Pons (tissue), 1 donor: ENCODE measurements at places on chromosomes 12 and 14.

- no peak for DNase-seq
Measured at GRCh38 chr12:23446746-23447145, 502.7 kb downstream of the SOX5 start.

GRCh38 chr14:31884776-31885379, 192.2 kb upstream of the ARHGAP5 start:
- no peak for DNase-seq

GRCh38 chr12:108838194-108839017, 19.0 kb downstream of the SSH1 start:
- DNase-seq = no peak

- DNase-seq = peak; percentile 90
Measured at GRCh38 chr12:9118158-9118557, 2.4 kb upstream of the A2M start.

DNA sequence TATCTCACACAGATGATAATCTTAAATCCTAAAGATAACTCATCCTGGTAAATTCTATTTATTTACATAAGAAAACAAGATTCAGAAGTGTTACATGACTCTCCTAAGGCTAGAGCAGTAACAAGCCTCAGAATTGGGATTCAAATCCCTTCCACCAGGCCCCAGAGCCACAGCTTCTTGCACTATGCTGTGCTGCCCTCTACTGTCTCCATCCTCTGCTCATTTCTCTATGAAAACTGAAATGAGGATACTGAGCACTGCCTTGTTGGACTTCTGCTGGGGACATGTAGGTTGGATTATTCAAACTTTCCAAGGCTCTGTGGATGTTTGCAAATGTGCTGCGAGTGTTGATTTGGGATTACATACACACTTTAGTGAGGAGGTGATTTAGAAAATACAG, 23.5 kb upstream of the C12orf50 start:
- peak; percentile 48 for DNase-seq

DNA sequence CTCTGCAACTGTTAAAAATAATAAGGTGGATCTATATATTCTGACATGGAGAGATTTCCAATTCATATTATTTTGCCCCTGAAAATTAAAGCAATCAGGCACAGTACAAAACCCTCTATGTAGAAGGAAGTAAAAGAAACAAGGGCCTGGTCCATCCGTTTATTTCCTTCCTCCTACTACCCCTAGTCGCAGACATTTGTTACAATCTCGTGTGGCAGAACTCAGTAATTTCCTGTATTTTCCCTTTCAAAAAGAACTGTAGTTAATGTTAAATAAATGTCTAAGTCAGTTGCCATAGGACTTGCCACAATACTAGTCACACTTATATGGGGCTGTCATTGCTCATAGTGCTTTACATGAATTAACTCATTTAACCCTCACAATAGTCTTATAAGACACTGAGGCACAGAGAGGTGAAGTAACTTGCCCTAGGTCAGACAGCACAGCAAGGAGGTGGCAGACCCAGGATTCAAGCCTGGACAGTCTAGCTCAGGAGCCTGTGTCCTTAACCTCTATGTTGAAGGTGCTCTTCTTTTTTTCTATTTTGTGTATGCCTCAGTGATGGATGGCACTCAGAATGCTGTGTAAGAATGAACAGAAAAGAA, 24.2 kb downstream of the NINJ2 start:
- DNase-seq = no peak

GRCh38 chr14:58401587-58401986, 5.9 kb downstream of the TOMM20L start:
- no peak for DNase-seq

DNA sequence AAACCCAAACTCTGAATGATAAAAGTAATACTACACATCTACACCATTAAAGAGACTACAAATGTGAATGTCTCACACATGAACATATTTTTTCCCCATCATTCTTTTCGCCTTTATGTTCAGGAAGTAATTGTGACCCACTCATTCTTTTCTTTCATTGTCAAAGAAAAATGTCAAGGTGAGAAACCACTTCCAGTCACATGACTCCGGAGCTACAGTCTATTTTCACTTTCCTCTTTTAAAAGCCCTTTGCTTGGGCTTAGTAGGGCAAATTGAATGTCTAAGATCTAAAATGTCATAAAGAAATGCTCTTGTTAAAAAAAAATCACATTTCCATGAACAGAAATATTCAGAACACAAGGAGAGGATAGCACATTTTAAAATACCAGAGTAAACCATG, 461.3 kb downstream of the SOX5 start:
- DNase-seq = no peak

DNA sequence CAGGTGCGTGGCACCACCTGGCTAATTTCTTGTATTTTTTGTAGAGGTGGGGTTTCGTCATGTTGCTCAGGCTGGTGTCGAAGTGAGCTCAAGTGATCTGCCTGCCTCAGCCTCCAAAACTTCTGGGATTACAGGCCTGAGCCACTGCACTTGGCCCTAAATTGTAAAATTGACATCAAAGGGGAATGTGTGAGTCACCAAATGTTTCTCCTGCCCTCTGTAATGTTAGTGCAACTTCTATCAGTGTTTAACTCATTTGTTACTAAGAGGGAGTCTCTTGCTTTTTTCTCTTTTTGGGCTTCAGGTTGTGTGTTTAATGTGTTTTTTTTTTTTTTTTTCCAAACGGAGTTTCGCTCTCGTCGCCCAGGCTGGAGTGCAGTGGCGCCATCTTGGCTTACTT, 2.3 kb downstream of the TULP3 start:
- DNase-seq = no peak

DNA sequence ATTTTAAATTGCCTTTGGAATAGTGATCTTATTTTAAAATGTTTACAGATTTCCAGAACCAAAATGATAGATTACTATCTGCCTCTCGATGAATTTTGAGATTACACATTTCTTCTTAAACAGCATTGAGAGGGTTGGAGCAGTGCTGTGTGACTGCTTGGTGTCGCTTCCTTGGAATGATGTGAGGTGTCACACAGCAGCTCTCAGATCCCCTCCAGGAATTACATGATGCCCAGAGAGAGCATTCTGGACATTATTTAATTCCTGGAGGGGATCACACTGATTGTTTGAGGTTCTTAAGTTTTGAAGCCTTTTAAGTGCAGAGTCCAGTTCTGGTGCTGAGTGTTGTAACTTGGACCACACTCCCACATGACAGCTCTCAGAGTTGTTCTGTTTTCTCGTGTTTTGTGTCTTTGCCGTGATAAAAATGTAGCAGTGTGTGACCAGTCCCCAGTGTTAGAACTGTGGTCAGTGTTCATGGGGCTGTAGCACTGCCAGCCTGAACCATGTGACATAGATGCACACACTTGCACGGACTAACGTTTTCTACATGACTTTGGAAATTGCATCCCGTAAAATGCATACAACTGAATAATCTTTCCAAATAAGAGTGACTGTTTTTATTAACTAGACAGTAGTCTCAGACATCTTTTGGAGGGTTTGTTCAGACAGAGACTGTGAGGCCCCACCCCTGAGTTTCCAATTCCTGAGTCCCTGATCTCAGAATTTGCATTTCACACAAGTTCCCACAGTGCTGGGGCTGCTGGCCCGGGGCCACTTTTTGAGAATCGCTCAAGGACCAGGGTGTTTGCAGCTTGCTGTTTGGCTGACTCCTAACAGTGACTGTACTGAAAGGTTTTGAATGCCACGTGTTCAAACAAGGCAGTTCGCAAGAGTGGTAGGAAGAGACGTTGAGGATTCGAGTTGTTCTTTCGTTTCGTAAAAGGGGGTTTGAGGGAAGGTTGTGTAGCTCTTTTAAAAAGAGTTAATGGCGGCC, 26.0 kb downstream of the XRCC3 start:
- peak; percentile 85 for DNase-seq

GRCh38 chr12:19937161-19937560, 431.2 kb upstream of the PDE3A start:
- no peak for DNase-seq

DNA sequence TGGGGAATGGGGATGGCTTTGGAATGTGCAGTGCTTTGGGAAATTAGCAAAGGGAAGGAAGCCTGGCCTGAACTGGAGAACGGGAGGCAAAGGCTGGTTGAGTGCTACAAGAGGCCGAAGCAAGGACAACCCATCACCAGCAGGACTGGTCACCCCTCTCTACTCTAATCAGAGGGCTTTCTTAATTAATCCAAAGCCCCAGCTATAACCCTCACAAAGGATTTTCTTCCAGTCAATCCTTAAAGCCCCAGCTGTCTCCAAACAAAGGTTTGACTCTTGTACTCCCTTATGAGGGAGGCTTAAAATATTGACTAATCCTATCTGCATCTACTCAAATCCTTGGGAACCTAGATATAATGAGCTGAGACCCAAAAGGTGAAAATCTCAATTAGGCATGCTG, 256.3 kb downstream of the NTF3 start:
- DNase-seq = no peak

- DNase-seq = no peak
Measured at GRCh38 chr14:92437309-92437708, 76.3 kb upstream of the RIN3 start.

DNA sequence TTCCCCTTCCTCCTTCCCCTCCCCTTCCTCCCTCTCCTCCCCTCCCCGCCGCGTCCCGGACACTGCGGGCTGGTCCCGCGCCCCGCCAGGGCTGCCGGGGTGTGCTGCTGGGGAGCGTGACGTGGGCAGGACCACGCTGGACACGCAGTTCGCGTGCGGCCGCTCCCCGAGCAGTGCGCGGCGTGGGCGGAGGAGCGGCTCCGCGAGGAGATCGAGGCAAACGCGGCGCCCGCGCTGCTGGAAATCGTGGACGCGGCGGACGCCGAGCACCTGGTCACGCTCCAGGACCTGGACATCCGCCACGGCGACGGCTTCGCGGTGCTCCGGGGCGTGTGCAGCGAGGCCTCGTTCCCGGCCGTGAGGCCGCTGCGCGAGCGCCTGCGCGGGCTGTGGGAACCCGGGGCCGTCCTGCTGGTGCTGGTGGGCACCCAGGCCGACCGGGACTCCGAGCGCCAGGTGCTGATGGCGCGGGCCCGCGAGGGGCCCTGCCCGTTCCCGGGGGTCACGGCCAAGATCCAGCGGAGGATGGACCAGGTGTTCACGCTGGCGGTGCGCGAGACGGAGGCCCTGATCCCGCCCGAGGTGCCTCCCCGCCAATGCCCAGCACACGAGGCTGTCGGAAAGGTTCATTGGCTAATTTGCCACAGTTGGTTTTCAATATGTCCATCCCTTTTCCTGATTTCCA, 84.3 kb downstream of the TNFAIP2 start:
- no peak for DNase-seq

DNA sequence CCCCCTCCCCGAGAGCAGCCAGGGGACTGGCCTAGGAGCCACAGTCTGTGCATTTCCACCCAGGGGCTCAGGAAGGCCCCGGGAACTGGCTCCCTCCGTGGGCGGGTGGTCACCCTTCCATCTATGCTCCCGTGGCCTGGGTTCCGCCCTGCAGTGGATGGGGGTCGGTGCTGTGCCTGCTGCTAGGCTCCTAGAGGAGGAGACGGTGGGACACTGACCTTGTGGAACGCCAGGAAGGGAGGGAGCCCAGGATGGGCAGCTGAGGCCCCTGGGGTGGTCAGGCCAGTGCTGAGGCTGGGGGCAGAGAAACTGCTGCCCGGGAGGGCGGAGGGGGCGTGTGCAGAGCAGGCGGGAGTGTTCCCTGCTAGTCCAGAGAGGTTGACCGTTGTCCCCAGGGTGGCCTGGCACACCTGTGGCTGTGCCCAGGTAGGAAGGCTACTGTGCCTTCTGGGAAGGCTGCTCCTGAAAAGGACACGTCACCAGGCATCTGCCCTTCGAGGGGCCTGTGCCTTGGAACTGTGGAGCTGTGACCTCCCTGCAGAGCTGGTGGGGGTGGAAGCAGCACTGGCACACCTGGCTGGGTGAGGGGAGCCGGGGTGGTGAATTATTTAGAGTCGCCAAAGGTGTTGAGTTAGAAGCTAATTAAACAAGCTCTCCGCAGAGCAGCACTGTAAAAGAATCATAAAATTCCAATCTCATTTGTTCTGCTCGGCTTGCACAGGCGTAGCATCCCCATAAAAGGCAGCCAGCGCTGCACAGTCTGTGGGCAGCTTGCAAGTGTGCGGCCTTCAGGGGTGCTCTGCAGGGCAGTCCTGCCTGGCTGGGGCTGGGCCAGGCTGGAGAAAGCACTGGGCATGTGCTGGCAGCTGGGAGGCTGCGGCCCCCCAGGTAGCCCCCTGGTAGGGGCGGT, 145.1 kb downstream of the KIF26A start:
- DNase-seq = no peak
